NCI-H1105 (cell line): ENCODE measurements at places on chromosomes 7 and 10.

- no peak for DNase-seq
Measured at GRCh38 chr10:5575144-5575481, 50.4 kb downstream of the CALML3 start.

DNA sequence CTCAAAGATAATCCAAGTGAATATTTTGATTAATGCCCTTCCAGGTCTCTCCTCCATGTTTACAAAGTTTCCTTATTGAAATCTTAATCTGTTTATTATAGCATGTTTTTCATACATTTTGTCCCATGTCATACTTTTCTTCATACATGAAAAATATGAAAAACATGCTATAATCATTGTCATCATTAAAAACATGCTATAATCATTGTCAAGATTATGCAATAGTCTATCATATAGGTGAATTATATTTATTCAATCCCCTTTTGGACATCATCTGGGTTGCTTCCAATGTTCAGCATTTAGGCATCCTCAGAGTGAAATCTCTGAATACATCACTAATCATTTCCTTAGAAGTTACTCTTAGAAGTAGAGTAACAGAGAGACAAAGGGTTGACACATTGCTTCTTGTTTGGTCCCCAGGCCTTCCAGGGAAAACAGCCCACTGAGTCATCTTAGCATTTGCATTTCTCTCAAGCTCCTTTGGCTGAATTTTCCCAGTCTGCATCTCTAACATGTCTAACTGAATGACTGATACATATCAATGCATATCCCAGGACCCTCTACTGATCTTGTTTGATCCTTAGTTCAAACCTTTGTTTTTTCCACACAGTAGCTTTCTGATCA is 87.0 kb downstream of the SGMS1 start:
- no peak for DNase-seq

DNA sequence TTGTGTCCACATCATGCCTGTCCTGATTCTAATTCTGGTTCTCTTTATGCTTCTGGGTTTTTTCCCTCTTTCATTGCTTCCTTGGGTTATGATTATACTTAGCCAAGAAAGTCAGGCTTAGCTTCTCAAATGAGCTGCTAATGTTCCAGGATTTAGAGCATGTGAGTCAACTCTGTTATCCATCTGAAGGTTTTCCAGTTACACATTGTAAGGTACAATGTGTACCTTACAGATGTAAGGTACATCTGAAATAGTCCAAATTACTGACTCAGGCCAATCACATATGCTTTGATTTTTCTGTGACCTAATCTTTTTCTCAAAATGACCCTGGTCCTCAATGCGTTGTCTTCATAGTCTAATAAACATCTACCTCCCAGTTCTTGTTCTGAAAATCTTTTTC is 13.3 kb upstream of the MIOS start:
- no peak for DNase-seq

GRCh38 chr10:87594864-87595263 is 64.8 kb upstream of the PAPSS2 start:
- no peak for DNase-seq

DNA sequence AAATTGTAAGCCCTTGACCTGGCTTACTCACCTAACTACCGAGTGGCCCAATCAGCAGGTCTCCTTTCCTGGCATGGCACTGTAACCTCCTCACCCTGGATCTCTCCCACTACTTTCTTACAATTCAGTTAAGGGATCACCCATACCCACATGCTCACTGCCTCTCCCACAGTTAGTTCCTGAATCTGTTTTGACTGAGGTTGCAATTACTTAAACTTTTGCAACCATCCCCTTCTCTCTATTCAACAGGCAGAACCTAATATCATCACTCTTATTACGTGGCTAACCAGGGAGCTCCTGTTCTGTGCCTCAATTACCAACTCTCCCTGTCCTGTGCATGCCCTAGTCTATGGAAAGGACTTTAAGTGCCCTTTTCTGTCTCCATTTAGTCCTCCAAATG is 84.2 kb upstream of the IKZF1 start:
- DNase-seq = no peak

DNA sequence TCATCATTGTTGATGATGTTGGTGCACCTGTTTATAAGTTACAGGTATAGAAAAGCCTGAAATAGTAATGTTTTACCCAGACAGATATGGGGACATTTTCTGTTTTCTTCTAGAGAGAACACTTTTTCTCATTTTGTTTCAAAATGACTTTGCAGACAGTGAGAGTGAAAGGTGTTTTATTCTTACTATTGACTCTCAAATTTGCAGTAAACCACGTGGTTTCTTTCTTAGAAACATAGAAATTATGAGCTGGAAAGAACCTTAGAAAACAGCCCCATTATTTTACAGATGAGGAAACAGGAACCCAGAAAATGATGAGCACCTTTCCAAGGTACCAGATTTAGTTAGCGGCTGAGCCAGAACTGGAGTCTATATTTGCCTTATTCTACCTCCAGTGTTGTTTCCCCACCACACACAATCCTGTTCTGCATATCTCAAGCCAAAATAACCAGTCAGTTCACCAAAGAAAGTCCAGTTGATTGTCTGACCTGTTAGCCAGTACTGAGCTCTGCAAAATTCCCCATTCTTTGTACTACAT is 138.9 kb upstream of the AHR start:
- DNase-seq = no peak
